ENCODE measurements at places on chromosomes 1 and 21. TPM values are rescaled to one million over a fixed set of nuclear protein-coding genes. Genes with fewer than 3 reads are reported as not detected.

DNA sequence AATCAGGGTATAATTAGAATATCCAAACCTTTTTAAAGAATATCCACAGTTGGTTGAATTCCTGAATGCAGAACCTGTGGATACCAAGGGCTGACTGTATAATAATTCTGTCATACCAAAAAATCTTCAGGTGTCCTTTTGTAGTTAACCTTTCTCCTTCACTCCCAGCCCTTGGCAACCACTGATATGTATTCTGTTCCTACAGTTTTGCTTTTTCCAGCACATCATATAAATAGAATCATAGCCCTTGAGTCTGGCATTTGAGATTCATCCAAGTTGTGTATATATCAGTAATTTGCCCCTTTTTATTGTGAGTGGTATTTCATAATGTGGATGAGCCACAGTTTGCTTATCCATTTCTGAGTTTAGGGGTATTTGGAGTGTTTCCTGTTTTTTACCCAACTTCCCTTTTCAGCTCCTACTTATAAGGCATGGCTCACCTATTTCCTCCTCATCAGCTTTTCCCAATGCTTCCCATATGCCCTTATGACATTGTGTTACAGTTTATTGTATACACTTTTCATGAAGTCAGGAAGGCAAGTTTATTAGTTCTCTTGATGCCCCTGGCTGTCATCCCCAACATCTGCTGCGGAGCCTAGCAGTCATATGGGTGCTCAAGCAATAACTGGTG, 35.0 kb upstream of the AGO1 start:
- DNase-seq: no peak

- DNase-seq: no peak
Observed at GRCh38 chr21:38255571-38256117, 1.1 kb upstream of the KCNJ15 start.

DNA sequence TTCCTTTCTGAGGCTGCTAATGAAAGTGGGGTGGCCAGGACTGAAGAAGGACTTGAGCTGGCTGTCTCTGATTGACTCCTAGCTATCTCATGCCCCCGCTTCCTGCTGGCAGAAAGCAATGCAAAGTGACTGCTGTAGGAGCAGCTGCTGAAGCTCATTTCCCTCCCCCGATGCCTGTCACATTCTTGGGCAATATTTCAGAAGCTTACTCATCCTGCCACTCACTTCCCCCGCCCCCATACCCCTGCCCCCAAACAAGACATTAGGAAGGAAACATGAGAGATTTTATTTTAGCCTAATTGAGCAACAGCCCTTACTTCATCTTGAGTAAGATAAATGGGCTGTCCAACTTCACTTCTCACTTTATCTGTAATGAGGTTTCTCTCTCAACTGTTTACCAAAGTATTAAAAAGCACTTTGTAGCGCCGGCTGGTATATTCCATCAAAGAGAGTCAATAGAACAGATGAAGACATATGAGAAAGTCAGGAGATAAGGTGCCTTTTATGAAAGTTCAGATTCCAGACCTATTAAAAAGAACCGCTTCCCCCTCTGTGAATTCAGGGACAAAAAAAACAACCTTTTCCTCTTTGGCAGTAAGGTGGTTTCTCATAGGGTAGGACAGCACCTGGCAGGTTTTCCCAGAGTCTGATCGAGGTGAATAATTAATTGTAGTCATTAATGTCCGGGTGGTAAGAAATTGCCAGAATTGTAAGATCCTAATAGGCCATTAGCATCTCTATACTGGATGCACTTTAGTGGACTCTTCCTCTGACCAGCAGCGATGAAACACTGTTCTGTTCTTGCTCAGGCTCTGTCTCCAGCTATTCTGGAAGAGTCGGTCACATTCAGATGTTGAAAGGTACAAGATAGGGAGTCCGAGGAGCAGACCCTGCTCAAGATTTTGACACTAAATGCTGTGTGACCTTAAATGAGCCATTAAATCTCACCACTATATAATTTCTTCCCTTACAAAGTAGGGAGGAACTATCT, 70.2 kb downstream of the SH3GLB1 start:
- DNase-seq: no peak

DNA sequence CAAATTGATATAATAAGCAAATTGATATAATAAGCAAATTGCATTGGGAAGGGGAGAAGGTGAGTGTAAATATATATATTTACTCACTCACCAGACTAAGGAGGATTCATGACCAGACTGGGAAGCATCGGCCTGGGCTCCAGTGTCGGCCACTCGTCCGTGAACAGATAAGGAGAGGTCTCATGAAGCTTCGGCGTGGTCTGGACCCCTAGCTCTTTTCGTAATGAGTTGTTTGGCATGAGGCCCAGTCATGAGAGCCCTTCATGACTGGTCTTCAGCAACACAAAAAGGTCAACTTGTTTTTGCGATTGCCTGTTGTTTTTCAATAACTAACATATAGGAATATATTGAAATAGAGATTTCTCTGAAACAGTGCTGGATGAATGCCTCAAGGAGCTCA, 222.9 kb upstream of the KCNK2 start:
- no peak for DNase-seq

- DNase-seq: peak; percentile 27
Observed at GRCh38 chr1:1079408-1080121, 5.5 kb upstream of the RNF223 start.

- DNase-seq: no peak
Observed at GRCh38 chr1:234554218-234554697, 55.7 kb downstream of the IRF2BP2 start.

GRCh38 chr1:228400237-228400651, 6.4 kb downstream of the TRIM11 start:
- no peak for DNase-seq

DNA sequence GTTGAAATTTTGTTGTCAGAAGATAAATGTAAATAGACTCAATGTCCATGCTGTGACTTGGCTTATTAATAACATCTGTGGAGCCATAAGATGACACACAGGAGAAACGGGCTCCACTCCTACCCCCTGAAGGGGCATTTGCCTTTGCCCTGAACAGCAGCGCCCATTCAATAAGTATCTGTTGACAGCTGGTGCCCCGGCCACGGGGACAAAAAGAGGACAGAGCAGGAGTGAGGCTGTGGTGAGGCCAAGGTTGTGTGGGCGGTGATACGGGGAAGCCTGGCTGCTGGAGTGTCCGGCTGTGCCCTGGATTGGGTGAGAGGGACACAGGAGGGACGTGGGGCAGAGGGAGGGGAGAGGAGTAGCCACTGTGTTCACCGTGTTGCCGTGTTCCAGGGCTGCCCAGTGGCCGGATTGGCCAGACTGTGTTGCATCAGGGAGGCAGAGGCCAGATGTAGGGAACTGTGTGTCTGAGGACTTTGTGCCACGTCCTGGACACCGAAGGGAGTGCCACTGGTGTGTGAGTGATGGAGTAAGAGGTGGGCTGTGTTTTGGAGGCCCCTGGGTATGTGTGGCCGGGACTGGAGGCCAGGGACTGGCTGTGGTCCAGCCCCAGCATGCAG, 15.1 kb downstream of the PRMT2 start:
- no peak for DNase-seq

- DNase-seq: no peak
Observed at GRCh38 chr1:43441166-43441893, 12.4 kb downstream of the HYI start.

TRIM58 gene
- total RNA-seq: 2.4 TPM

CENPS gene
- 4.2 TPM for total RNA-seq

NR1I3 gene
- not detected for total RNA-seq

HSF2BP gene
- 1.7 TPM for total RNA-seq

WNT2B gene
- 4.4 TPM for total RNA-seq

LCE2B gene
- not detected for total RNA-seq

S100A3 gene
- 6.9 TPM for total RNA-seq

LINGO4 gene
- not detected for total RNA-seq

CFAP107 gene
- not detected for total RNA-seq

HCRTR1 gene
- 0.58 TPM for total RNA-seq
